Mammary epithelial cell (primary cell): ENCODE measurements at places on chromosomes 13 and 19.

DNA sequence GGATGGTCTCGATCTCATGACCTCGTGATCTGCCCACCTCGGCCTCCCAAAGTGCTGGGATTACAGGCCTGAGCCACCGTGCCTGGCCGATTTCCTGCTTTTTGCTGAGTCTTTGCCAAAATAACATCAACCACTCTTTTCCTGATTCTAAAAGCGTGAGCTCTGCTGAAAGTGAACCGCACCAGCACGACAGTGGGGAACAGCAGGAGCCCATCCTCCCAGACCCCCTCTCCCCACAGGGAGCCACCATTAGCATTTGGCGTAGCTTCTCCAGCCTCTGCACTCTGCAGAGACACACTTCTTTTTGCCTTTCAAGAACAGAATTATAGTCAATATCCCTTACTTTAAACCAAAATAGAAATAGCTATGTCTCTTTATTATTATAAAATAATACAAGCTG lies 41.3 kb downstream of the MYH14 start:
- no peak for DNase-seq

DNA sequence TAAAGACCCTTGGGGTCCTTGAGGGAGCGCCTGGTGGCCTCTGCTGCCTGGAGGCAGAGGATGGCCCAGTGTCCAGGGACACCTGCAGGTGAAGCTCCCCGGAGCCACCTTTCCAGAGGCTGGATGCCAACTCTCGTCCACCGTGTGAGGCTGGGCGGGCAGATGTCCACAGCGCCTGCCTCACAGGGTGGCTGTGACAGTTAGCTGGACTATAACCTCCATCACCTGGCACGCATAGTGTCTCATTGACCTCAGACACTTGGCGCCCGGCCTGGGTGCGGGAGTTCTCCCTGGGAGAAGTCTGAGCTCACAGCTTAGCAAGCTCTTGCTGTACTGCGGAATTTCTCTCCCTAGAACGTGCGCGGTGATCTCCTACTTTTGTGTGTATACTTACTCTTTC lies 9.8 kb downstream of the BICRA start:
- no peak for DNase-seq

DNA sequence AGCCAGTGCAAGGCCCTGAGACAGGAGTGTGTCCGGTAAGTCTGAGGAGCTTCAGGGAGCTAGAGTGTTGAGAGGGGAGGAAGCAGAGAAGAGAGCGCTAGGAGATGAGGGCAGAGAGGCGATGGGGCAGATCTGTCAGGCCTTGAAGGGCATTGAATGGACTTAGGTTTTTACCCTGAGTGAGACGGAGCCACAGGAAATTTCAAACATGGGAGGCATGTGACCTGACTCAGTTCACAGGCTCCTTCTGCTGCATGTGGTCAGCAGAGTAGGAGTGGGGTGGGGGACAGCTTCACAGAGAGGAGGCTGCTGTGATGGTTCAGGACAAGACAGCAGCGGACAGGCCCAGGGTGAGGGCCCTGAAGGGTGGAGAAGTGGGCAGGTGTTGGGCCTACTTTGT lies 2.5 kb upstream of the FAM98C start:
- DNase-seq, result no peak

DNA sequence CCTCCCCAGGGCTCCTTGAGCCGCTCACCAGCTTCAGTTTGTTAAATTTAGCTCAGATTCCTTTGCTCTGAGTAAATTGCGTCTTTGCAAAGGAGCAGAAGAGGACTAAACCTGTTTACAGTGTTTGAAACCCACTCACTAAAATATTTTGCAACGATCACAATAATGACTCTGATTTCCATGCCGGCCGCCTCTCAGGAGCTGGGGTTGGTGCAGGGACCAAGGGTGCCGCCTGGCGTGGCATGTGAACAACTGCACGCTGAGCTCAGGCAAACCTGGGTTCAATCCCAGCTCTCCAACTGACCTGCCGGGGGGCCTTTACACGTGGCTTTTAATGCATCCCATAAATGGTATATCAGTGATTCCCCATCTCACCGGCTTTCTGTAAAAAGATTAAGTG lies 68.7 kb upstream of the CACNA1A start:
- no peak for DNase-seq

- no peak for DNase-seq
Measured at GRCh38 chr19:19539698-19540063, 1.6 kb downstream of the CILP2 start.

- peak; percentile 75 for DNase-seq
Measured at GRCh38 chr13:39776439-39776838, 121.0 kb downstream of the COG6 start.

DNA sequence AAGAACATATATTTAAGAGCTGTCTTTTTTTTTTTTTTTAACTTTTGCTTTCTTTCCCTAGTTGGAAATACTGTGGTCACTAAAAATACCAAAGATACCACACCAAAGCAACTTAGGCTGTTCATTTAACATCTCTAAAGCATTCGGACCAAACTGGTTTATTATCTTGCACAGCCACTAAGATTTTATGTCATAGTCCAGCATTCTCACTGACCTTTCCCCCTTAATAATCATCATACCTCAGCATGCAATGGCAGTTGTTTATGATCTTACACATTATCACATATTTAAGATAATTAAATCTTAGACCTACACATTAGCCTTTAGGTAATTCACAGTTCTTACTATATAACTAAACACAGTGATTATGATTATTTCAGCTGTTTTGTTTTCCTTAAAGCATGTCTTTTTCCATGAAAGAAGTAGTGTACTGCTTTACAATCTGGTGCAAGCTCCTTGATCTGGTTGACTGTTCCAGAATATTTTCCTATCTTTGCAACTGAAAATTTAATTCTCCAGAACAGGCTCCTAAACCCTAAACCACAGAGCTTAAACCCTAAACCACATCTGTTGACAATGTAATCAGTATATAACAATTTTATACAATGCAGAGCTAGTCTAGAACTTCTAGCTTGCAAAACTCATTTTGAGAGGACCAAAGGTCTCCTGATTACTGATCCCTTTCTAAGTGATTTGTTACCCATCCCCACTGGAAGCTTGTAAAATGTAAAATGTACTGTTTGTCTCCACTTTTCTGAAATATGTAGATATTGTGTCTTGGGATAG lies 74.2 kb downstream of the CDK8 start:
- DNase-seq, result no peak

- no peak for DNase-seq
Measured at GRCh38 chr19:49441210-49441959, at the start of gene SLC17A7. TSS of gene SLC17A7 (minus strand) at chr19:49441527. CDS start at chr19:49441379, 148 bp downstream.

DNA sequence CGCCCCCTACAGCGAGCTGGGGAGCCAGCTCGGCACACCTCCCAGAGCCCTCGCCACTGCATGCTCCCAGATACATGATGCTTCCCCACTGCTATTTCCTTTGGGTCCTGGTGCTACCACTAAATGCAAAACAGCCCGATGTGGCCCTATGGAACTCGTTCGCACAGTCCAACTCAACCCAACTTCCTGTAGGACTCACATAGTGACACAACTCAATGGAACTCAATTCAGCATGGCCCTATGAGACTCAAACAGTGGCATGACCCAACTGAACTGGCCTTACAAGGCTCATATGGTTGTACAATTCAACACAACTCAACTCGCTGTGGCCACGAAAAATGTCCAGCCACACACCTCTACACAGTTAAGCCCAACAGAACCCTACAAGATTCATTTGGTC lies 3.5 kb downstream of the KCNA7 start:
- no peak for DNase-seq

GRCh38 chr13:60583196-60583888 lies 186.3 kb downstream of the TDRD3 start:
- DNase-seq, result no peak

GRCh38 chr19:3024509-3024869 lies 4.6 kb downstream of the TLE2 start:
- no peak for DNase-seq

DNA sequence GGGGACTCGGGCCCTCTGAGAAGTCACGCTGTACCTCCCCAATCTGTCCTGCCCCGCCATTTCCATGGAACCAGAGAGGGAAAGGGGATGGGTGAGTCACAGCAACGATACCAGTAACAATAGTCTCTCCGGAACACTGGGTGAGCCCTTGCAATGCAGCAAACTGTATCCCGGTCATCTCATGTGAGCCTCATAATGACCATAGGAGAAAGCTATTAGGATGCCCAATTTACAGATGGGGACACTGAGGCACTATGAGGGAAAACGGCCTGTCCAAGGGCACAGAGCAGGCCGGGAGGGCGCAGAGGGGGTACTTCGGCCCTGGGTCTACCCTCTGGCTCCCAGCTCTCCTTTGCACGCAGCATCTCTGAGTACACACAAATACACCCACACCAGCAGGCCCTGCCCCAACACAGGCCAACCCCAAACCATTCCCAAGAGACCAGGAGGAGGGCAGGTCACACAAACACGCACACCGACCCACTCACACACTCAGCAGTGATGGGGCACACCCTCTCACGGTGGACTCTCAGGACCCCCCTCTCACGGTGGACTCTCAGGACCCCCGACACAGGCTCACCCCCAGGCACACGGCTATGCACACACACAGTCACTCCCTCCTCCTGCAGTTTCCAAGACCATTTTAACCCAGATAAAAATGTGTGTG lies 18.2 kb downstream of the LRRC4B start:
- DNase-seq, result no peak

DNA sequence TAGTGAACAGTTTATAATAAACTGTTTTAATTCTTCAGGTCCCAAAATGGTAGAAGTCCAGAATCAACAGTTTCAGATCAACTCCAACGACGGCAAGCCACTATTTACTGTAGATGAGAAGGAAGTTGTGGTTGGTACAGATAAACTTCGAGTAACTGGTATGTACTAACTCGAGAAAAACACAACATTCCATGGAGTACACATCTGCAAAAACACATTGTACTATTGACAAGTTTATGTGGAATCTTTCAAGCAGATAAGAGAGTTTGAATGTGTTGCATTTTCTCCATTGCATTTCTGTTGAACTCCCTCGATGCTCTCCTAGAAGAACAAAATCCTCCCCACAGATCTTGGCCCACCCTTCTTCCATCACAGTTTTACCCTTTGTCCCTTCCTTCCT lies 98.5 kb downstream of the SGCG start:
- no peak for DNase-seq

DNA sequence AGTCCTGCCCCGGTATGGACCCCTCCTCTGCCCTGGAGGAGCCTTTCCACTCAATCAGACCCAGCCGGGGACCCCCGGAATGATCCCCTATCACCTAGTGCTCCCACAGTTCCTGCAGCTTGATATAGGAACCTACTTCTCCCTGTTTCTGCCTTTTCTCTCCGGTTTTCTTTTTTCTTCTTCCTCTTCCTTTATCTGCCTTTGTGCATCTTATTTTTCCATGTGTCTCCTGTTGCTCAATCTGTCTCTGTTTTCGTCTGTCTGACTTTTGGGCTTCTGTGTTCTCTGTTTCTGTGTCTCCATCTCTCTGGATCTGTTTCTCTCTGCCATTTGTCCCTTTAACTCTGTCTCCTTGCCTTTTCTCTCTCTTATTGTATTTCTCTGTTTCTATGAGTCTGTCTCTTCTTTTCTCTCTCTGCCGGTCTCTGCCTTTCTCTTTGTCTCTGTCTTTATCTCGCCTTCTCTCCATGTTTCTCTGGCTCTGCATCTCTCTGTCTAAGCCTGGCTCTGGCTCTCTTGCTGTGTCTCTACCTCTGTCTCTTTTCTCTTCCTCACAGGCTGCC lies 10.0 kb downstream of the MEGF8 start:
- DNase-seq, result no peak

DNA sequence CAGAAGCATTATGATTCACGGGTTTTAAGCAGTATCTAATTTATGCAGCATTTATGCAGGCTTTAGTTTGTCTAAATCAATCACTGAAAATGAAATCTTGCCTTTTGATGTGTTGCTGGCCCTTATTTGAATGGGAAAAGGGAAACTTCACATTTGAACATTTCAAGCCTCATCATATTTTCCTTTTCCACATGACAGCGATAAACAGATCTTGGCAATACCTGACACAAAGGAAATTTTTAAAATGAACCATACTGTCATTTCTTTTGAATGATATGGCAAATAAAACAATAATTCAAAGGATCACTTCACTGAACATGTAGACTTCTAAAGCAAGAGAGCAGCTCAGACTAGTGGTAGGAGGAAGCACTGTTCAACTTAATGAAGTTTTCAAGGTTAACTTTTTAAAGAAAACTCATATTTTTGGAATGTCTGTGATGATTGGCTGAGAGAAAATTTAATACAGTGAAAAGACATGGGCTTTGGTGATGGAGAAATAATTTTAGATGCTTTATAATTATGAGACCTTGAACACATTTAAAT lies 198.1 kb downstream of the OXGR1 start:
- DNase-seq, result no peak

DNA sequence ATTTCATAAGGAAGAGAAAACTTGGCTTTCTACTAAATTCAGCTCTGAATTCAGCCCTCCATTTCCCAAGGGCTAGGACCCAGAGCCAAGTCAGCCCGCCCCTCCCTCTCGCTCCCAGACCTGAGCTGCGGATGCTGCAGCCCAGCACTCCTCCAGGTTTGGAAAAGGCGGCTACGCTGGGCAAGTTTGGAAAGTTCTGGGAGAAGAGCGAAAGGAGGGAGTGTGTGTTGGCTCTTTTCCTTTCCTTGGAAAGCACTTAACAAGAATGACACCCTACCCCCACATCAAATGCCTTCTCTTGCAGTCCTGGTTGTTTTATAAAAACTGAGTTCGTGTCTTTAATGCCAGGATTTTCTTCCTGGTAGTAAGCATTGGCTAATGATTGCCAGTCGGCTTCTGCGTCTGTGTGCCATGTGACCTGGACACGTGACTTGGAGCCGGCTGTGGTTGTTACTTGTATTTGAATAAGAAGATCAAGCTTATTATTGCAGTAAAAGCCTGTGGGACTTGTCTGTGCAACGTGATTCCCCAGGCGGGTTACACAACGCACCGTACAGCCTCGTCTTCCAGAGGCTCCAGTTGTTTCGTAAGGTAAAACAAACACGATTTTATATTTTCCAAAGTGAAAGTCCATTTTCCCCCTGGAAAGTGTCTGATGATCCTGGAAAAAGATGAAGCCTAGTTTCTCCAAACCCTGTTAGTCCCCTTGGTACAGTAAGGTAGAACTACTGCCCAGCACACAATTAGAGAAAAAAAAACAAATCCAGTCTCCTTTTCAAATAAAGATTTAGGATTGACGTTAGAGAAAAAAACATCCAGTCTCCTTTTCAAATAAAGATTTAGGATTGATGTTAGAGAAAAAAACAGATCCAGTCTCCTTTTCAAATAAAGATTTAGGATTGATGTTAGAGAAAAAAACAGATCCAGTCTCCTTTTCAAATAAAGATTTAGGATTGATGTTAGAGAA lies 26.8 kb upstream of the UBE2L5 start:
- DNase-seq, result peak; percentile 87

DNA sequence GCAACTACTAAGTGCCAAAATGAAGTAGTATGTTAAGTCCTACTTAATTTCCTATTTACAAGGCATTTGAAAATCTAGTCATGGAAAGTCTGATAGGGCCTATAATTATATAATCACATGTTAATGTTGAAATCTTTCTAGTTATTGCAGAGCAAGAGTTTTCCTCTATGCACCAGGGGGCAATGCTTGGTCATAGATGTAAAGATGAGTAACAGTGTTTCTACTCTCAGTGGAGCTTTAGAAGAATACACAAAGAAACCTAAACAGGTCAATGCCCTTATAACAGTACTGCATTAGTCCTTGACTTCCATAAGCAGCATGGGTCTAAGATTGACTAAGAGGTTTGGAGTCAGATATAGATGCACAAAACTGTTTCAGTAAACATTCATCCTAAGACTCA lies 218.7 kb downstream of the KCTD12 start:
- DNase-seq, result peak; percentile 16
